ENCODE measurements at places on chromosomes 16 and 17.
A peak's percentile ranks its signal among the peaks of the same experiment; 100 is the strongest.

GRCh38 chr16:65316808-65317207 lies 194.9 kb upstream of the CDH11 start:
- DNase-seq = no peak

DNA sequence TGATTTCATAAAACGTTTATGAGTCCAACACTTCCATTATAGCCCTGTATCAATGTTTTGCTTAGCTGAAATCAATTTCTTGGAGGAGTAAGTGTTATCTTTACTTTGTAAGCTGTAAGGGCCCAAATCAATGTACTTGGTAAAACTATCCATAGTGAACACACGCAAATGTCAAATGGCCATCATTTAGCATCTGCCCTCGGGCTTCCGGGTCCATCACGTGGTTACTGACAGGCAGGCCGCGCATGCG lies 687 bp upstream of the NARF start:
- no peak for DNase-seq

- no peak for DNase-seq
Observed at GRCh38 chr16:14398014-14398717, 231.9 kb downstream of the PARN start.

GRCh38 chr17:11643851-11644250 lies 45.6 kb downstream of the DNAH9 start:
- DNase-seq = no peak

DNA sequence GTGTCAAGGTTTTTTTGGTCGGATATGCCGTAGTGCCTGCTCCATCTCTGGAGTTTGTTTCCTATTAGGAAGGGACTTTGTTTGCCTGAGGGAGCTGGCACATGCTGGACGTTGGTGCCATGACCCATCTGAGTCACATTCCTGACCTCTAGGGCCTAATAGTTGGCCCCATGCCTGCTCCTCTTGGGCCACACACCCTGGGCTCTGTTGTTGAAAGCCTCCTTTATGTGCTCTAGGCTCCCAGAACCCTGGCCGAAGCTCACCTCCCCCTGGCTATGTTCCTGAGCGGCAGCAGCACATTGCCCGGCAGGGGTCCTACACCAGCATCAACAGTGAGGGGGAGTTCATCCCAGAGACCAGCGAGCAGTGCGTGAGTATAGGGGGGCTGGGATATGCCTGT lies 18.4 kb downstream of the LIMD2 start:
- DNase-seq = no peak

GRCh38 chr17:68507576-68507975 lies 4.7 kb upstream of the PRKAR1A start:
- DNase-seq = no peak

DNA sequence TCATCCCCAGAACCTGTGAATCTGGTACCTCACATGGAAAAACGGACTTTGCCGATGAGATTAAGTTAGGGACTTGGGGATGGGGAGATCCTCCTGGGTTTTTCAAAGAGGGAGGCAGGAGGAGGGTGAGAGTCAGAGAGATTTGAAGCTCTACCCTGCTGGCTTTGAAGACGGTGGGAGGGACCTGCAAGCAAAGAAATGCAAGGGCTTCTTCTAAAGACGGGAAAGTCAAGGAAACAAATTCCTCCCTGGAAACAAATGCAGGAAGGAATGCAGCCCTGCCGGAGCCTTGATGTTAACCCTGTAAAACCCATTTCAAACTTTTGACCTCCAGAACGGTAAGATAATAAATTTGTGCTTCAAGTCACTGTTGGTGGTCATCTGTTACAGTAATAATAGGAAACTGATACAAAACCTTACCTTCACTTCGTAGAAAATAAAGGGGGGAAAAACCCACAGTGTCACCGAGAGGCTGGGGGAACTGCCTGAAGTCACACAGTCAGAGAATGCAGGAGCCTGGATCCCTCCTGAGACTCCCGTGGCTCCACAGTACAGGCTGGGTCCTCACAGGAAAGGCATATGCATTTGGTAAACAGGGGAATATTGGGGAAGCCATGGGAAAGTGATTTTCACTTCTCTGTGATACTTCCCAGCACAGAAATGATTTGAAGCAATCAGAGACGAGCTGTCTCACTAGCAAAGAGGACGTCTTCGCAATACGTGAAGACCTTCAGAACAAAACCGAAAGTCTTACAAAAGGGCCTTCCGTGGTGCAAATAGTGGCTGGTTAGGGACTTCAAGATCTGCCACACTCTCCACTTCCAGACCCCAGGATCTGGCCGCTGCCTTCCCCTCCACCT lies 58.9 kb upstream of the CLEC3A start:
- no peak for DNase-seq

GRCh38 chr17:41624208-41625101 lies at the start of gene KRT17:
Gene KRT17, minus strand, starts transcription at chr17:41624575. Its CDS starts 66 bp downstream, at chr17:41624509.
- no peak for DNase-seq

DNA sequence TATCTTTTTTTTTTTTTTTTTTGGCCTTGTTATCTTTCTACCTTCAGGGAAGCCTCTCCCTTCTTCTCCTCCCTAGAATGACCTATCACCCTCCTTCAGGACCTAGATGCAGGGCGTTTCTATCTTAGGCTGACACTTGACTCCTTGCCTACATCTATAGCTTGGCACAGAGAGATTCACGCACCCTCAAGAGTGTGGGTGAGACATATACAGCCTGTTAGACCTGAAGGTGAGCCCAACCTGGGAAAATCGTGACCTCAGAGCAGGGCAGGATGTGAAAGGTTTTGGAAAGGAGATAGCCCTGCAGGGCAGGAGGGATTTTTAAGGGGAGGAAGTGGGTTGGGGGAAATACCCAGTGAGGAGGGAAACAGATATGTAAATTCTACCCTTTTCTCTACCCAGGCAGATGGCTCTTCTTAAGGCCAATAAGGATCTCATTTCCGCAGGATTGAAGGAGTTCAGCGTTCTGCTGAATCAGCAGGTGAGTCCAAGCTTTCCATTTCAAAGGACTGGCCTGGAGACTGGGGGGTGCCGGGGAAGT lies at the start of gene AHSP:
Gene AHSP (plus strand): TSS at position 167 of the 541 bp plus-strand sequence. CDS start 240 bp downstream, at position 407.
- DNase-seq = no peak

- DNase-seq = no peak
Observed at GRCh38 chr16:72112452-72112792, 18.8 kb downstream of the DHX38 start.

- DNase-seq = no peak
Observed at GRCh38 chr16:10485698-10486382, 94.6 kb downstream of the EMP2 start.

- no peak for DNase-seq
Observed at GRCh38 chr17:50260501-50260911, 13.8 kb upstream of the TMEM92 start.

- no peak for DNase-seq
Observed at GRCh38 chr16:85645021-85645589, 32.0 kb downstream of the GSE1 start.

GRCh38 chr17:70084476-70084875 lies 9.5 kb downstream of the KCNJ16 start:
- no peak for DNase-seq

- DNase-seq = no peak
Observed at GRCh38 chr17:7226721-7227710, 7.3 kb downstream of the ACADVL start.

GRCh38 chr17:55743103-55743679 lies 7.7 kb upstream of the PCTP start:
- DNase-seq = no peak

GRCh38 chr17:32701871-32702270 lies 175.1 kb downstream of the MYO1D start:
- DNase-seq = no peak

- no peak for DNase-seq
Observed at GRCh38 chr16:12565423-12565822, 238.3 kb downstream of the CPPED1 start.

- no peak for DNase-seq
Observed at GRCh38 chr16:22879466-22879865, 65.5 kb downstream of the HS3ST2 start.

DNA sequence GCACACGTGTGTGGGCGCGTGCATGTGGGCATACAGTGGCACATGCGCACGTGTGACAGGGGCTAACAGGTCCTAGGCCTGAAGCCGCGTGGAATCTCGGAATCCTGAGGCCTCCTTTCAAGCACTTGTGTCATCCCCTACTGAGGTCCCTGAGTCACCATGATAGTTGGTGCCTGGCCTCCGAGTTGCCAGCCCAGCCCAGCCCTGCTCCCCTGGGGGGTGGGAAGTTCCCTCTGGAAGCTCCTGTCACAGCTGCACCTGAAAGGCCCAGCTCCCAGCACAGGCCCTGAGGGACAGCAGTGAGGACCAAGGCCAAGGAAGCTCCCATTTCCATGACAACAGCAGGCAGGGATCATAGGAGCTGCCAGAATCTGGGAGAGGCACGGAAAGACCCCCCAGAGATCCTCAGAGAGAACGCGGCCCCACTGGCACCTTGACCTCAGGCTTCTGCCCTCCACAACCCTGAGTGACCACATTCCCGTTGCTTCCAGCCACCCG lies 35.4 kb upstream of the ENPP7 start:
- DNase-seq = no peak

DNA sequence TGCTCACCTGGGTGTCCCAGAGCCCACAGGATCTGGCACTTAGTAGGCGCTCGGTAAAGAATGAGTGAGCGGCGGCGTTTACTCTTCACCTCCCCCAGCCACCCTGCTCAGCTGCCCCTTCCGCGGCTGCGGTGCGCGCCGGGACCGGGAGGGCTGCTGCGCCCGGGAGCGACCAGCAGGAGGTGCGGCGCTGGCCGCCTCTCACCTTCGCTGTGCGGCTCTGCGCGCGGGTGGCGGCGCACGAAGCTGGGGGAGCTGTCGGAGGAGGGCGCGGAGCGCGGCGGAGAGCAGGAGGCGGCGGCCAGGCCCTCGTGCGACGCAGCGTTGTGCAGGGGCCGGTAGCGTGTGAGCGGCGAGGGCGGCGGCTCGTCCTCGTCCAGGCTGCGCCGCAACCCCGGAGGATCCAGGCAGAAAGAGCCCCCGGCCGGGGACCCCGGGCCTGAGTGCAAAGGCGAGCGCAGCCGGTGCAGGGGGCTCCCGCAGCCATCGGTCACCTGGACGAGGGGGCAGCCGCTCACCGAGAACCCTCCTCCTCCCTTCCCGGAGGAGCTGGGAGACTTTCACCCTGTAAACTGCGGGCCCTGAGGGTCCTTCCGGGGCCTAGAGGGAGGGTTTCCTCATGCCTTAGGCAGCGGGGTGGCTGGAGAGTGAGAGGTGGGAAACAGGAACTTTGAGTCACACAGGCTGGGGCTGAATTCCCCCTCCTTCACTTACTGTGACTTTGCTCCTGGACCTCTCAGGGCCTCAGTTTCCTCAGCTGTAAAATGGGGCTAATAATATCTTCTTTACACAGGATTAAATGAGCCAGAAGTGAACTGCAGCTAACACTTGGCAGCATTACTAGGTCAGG lies 12.5 kb downstream of the SAMD14 start:
- peak; percentile 38 for DNase-seq

GRCh38 chr17:5329784-5330557 lies 47.9 kb downstream of the RABEP1 start:
- no peak for DNase-seq

GRCh38 chr17:58110012-58110411 lies 26.8 kb downstream of the DYNLL2 start:
- no peak for DNase-seq

- no peak for DNase-seq
Observed at GRCh38 chr17:70099884-70100283, 24.9 kb downstream of the KCNJ16 start.

- DNase-seq = no peak
Observed at GRCh38 chr16:16867973-16868372, 489.0 kb downstream of the NPIPA7 start.

DNA sequence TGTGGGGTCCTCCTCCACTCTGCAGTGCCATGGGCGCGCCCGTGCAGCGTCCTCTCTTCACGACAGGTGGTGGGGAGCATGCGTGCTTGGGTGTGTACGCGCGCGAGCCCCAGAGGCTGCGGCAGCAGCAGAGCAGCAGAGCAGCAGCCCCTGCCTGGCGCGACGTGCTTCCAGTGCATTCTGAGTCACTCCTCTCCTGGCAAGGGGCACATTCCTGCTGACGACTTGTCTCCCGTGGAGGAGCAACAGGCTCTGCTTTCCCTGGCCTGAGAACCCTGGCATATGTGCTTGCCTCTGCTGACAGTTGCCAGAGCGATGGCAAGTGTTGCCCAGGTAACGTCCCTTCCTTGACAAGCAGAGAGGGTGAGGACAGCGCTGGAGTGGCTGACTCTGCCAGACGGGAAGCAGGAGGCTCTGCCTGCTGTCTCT lies 133.8 kb upstream of the PLCG2 start:
- DNase-seq = no peak

DNA sequence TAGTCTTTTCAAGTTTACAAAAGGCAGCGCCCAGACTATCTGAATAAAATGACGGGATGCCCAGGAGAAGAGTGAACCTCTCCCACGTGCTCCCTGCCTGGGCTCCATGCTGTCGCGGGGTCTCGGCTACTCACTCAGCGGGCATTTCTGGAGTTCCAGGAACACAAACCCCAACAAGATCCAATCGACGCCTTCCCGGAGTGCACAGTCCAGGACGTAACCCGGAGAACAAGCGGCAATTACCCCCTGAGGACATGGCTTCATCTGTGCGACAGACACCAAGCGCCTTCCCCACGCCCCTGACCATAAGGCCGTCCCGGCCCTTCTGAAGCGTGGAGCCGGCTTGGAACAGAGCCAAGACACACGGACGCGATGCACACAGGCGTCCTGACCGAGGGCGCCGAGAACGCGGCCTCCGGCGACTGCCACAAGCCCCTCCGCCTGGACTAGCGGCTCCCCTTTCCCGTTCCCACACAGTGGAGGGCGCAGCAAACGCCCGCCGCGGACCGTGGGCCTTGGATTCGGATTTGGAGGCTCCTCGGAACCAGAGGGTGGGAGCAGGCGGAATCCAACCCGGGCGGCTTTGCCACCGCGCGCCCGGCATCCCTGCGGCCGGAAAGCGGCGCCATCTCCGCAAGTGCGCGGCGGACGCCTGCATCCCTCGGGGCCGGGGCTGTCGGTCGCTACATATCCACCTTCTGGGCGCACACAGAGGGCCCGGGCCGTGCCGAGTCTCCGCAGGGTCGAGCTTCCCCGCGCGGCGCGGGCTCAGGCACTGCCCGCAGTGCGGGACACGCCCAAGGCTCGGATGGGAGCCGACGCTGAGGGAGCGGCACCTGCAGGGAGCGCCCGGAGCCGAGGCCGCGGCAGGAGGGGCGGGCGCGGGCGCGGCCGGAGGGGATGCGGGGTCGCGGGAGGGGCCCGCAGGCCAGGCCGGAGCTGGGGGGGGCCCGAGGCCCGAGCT lies 725 bp downstream of the ABCA3 start:
- peak; percentile 9 for DNase-seq

- DNase-seq = no peak
Observed at GRCh38 chr17:68053231-68054013, 17.9 kb downstream of the KPNA2 start.

- DNase-seq = no peak
Observed at GRCh38 chr17:74192950-74193781, 10.3 kb upstream of the RPL38 start.
